GM04503 (cell line): ENCODE measurements at places on chromosomes 16 and 17.

DNA sequence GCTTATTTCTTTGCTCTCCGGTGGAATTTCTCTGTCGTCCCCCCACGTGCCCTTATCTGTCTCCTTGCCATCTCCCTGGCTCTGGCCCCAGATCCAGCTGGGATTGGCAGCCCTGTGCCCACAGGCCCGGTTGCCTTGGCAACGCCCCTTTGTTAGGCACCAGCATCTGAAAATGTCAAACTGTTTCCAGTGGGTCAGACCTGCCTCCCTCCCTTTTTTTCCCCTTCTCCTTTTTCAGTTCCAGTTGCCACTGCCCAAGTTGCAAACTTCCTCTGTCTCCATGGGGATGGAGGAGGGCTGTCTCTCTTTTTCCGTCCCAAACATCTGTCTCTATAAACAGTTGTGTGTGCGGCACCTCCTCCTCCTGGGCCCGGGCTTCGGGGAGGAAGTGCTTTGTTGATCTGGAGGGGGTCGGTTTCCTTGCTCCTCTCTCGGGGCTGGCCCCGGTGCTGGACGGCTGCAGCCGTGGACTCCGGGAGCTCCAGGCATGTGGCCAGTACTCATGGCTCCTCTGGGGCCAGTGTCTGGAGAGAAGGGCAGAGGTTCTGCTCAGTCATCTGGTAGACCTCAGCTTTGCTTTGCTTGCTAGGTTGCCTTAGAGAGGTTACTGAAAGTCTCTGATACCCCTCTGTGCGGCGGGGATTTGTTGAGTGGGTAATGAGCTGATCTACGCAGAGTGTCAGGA, 35.3 kb downstream of the SOCS3 start:
- peak; percentile 86 for DNase-seq

GRCh38 chr17:8420041-8420934, 15.4 kb upstream of the NDEL1 start:
- DNase-seq, result peak; percentile 33

- peak; percentile 62 for DNase-seq
Measured at GRCh38 chr16:21088646-21089538, 61.8 kb downstream of the DNAH3 start.

GRCh38 chr17:52157603-52158449, 688 bp downstream of the CA10 start:
- no peak for DNase-seq

DNA sequence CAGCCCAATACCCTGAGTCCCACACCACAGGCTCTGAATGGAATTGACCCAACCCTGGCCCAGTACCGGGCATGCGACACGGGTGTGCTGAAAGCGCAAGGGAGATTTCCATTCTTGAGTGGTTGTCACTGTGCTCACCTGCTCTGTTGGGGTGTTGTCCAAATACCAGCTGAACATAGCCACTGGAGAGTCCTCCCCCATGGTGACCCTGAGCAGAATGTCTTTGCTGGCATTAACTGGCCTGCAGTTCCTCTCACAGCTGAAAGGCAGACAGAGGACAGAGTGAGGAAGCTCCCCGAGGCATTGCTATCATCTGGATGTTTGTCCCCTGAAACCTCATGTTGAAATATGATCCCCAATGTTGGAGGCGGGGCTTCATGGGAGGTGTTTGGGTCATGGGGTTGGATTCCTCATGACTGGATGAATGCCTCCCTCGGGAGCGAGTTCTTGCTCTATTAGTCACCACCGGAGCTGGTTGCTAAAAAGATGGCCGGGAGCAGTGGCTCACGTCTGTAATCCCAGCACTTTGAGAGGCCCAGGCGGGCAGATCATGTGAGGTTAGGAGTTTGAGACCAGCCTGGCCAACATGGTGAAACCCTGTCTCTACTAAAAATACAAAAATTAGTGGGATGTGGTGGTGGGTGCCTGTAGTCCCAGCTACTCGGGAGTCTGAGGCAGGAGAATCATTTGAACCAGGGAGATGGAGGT, 57.3 kb upstream of the BCO1 start:
- peak; percentile 94 for DNase-seq
